ENCODE measurements at places on chromosomes 7 and 10.

GRCh38 chr10:125721035-125721434 lies 1.5 kb downstream of the EDRF1 start:
- DNase-seq, result no peak

DNA sequence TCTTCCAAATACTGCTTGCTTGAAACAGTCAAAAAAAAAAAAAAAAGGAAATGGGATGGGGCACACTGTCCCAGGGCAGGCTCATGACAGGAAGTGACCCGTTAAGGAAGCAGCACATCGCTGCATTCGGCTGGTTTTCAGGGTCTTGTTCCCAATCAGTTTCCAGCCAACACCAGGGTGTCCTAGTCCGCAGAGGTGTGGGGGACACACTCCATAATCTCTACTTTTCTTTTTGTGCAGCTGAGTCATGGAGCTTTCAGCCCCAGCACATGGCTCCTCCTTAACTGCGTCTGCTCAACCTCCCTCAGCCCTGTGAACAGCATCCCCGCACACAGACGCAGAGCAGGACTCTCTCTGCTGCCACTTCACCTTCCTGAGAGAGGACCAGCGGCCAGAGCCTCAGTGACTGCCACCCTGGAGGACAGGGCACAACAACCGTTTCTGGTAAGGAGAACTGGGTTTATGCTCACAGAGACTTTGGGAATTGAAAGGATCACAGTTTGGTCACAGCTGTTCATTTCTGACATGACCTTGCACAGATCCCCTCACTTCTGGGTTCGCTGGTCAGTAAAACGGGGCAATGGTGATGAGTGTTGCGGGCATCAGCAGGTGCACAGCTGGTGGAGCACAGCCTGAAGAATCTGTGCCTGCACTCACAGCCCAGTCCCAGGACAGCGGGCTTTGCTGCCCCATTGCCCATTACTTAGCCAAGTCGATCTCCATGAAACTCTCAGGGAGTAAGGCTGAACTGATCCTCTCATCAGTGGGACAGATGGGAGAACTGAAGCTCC lies at the start of gene GIMAP5:
TSS of gene GIMAP5 (plus strand) at position 154 of the 791 bp plus-strand sequence. CDS start 3,467 bp downstream, outside the sequence.
- DNase-seq, result no peak

DNA sequence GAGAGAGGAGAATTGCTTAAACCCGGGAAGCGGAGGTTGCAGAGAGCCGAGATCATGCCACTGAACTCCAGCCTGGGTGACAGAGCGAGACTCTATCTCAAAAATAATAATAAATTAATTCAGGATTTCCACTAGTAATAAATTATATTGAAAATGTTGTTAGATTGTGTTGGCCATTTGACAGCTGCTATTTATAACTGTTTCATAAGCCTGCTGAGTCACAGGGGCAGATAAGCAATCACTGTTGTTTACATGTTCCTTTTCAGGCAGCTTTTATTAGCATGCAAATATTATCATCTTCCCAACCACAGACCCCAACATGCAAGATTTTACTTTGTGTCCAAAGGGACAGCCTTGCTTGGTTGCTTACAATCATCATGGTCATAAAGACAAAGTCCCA lies 49.5 kb upstream of the ZNF138 start:
- DNase-seq, result no peak

DNA sequence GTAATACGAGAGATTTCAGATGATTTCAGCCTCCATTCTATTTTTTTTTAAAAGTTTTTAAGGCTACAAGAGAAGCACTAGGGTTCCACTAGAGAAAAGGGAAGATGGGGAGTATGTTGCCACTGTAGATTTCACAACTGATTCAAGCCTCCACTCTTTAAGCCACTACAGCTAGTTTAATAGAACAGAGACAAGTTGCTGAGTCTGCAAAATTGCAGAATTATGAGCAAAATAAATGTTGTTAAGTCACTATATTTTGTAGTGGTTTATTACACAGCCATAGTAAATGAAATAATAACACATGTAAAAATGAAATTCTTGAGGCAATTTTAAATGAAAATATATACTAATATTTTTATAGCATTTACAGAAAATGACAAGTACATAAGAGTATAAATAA lies 96.0 kb upstream of the POT1 start:
- no peak for DNase-seq

GRCh38 chr10:77800738-77801266 lies 125.8 kb downstream of the DLG5 start:
- no peak for DNase-seq

- no peak for DNase-seq
These were observed 35.6 kb upstream of the GALNT17 start for GRCh38 chr7:71096351-71096750.

- no peak for DNase-seq
These were observed 1.3 kb upstream of the ECHDC3 start for GRCh38 chr10:11740907-11741306.

DNA sequence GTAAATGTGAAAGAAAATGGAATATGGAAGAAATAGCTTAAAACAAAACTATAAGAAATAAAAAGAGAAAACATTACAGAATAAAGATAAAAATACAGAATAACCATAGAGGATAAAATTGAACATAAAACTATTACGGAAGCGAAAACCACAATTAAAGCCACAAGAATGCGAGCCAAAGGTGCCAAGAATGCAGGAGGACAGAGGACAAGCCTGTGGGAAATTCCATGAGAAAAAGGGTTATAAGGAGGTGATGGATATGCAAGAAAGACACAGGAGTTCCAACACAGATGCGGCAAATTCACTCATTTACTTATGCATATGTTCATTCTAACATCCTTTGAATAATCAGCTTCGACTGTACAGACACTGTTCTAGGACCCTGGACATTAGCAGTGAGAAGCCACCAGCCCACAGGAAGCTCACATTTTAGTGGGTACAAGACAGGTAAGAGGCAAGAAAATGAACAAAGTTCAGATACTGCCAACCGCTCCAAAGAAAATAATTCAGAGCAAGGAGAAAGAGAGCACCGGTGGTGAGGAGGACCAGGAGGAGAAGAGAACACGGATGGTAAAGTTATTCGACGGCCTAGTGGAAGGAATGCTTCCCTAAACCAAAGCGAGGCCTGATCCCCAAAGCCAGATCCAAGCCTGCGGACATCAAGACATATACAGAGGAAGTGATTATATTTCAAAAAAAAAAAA lies 213.7 kb upstream of the MGMT start:
- DNase-seq, result no peak

DNA sequence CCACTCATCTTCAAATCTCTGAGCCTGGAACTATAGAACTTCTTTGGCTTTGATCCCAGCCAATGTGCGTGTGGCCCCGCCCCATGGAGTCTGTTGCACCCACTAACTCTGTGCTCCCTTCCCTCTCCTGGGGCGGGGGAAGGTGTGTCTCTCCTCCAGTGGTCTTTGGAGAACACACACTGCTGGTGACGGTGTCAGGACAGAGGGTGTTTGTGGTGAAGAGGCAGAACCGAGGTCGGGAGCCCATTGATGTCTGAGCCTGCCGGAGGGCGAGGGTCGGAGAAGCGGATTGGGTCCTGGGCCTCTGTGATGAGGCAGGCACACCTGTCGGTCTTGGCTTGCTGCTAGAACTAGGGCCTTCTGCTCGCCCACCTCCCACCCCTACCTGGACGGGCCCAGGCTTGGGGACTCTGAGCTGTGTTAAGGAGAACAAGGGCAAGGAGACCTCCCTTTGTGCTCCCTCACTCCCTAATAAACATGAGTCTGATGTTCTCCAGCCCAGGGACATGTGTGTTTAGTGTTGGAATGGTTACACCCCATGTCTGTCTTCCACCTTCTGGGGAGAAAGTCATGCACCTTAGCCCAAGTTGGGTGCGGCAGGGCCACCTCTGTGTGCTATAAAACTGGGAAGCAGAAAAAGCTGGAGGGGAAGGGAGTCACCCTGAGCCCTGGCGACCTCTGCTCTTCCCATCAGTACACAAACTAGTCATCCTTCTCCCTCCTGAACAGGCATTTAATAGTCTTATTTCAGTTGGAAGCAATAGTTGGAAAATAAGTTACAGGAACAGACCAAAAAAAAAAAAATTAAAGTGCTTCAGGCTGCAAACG lies 4.6 kb downstream of the TRAPPC14 start:
- no peak for DNase-seq

DNA sequence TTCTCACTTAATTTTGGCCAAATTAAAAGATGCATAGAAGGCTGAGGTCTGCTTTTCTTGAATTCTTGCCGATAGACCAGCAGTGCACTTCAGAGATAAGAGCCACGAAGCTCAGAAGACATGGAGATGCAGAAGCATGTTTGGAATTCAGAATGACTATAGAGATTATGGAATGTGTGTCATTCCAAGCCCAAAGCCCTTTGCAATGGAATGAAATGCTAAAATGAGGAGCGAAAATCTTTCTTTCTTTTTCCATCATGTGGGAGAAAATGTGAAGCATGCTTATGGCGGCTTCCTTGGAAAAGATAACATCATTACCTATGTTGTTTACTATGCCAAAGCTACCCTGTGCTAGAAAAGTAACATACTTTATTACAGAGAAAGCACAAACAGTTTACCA lies 257.0 kb upstream of the RNF32 start:
- no peak for DNase-seq

GRCh38 chr10:89120931-89121763 lies 86.0 kb downstream of the CH25H start:
- no peak for DNase-seq

GRCh38 chr10:17788646-17789045 lies 20.5 kb upstream of the MRC1 start:
- DNase-seq, result no peak

- DNase-seq, result no peak
These were observed 60.0 kb downstream of the RALA start for GRCh38 chr7:39683216-39683845.

GRCh38 chr7:47329320-47329926 lies 252.5 kb downstream of the TNS3 start:
- DNase-seq, result no peak

DNA sequence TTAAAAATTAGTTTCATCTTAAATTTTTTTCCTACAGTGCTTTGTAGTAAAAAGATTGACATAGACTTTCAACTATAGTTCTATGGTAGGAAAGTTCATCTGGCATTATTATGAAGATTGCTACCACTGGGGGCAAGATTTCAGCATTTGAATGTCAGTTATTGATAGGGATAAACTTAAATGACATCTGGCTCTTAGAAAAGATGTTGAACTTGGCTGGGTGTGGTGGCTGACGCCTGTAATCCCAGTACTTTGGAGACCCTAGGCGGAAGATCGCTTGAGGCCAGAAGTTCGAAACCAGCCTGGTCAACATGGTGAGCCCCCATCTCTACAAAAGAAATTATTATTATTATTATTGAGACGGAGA lies 1.4 kb upstream of the TRA2A start:
- no peak for DNase-seq

DNA sequence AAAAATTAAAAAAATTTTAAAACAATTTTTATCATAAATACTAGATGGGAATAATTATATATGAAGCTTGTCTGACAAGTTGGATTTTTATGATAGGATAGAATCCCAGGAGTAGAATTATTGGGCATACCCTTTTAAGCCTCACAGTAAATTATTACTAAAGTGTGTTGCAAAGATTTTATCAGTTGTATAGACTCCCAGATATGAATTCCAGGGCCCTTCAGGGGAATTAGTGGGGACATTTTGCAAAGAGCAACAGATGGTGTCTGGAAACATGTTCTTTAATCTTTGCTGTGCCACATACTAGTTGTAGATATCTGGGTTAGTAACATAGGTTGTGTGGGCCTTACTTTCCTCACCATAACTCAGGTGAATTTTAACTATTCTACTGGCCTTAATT lies 28.7 kb downstream of the ZEB1 start:
- no peak for DNase-seq

DNA sequence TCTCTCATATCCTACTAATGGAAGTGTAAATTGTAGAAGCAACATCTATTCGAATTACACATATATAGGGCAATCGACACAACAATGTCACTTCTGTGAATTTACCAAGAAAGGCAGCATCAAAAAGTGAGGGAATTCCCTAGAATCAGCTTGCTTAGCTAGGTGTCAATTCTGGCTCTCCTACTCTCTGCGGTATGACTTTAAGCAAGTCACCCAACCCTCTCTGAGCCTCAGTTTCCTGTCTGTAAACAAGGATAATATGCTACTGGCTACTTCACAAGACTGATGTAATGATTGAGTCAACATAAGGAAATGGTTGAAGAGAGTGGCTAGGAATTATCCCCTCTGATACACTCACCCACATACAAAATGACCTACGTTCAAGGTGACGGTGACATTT lies 19.4 kb downstream of the CCDC6 start:
- no peak for DNase-seq

- no peak for DNase-seq
These were observed 556.5 kb upstream of the LRRN3 start for GRCh38 chr7:110534241-110534931.

DNA sequence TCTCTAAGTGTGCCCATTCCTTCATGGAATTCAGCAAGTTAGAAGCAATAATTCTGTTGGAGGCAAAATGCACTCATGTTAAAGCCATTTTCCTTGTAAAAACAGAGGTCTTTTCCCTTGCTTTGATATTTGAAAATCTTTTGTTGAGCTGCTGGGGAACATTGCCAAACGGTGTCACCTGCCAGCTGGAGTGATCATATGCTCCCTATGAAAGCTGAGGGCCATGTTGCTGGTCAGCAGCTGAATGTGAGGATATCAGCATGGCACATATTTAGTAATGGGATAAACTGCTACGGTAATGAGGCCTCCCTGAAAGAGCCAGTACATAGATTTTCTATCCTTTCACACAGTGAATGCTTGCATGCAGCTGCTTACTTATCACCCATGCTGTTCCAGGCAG lies 224.3 kb downstream of the THSD7A start:
- no peak for DNase-seq

GRCh38 chr7:136326045-136326609 lies 349.0 kb upstream of the MTPN start:
- no peak for DNase-seq

DNA sequence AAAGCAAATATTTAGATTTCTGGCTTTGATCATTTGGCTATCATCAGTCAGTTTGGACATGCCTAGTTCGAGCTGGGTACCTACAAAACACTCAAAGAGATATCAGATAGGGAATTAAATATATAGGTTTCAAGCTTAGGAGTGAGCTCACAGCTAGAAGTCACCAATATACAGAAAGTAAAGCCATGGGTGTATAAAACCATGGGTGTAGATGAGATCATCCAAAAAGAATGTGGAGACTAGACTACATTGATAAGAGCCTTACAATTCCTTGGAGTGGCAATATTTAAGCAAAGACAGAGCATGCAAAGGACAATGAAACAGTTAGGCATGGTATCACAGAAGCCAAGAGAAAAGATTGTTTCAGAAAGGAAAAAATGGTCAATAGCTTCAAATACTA lies 7.2 kb upstream of the RALA start:
- DNase-seq, result no peak

GRCh38 chr10:116985611-116986010 lies 19.4 kb downstream of the SHTN1 start:
- DNase-seq, result no peak

All from nephron progenitor cell (in vitro differentiated cells).